ENCODE measurements at places on chromosomes 2 and 18.

- DNase-seq, result no peak
Measured at GRCh38 chr2:187447336-187447735, 716 bp downstream of the CALCRL start.

DNA sequence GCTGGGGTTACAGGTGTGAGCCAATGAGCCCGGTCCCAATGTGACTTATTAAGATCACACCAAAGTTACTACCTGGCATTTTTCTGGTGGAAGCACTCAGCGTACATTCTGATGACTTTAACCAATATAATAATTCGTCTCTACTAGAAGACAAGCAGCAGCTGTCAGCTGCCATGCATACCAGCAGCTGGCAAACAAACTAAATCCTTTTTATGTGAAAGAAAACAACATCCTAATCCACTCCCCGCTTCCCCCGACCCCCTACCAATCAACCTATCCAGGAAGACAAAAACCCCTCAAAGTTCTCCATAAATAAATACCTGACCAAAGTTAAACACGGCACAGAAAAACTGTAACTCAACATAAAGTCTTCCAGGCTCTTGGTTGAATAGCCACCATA is 42.1 kb downstream of the GPR155 start:
- DNase-seq, result no peak

GRCh38 chr2:128250229-128251025 is 68.2 kb downstream of the HS6ST1 start:
- DNase-seq, result no peak

DNA sequence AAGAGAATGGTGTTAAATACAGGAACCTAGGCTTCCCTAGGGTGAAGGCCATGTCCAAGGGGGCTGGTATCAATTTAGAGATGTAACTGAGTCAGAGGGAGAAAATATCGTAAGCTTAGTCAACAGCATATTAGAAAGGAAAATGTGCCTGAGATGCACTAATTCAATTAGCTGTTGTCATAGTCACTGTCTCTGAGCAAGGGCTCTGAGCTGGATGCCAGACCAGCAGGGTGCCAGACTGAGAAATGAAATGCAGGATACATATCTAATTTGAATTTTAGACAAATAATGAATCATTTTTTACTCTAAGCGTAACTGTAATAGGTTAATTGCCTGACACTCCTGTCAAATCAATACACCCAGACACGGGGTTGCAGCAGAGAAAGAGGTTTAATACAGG is 11.4 kb upstream of the SLC35F6 start:
- no peak for DNase-seq

GRCh38 chr2:127515383-127515915 is 10.8 kb downstream of the IWS1 start:
- no peak for DNase-seq

GRCh38 chr18:8889489-8889888 is 184.1 kb downstream of the MTCL1 start:
- DNase-seq, result no peak

- DNase-seq, result no peak
Measured at GRCh38 chr2:61943251-61943650, 37.8 kb downstream of the COMMD1 start.

DNA sequence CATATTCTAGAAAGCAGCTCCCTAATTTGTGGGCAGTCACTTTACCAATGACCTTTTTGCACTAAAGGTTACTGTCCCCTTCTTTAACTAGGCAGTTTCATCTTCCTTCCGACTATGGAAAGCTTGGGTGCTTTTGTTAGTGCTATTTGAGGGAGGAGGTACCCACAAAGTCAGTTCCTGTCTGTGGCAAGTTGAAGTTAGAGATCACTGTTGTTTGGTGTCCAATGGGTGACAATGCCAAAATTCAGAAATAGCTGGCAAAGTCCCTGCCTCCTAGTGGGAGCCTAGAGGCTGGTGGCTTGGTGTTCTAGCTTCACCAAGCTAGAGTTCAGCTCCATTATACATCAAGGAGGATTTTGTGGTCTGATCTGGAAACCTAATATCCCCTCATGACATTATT is 87.1 kb upstream of the PNPT1 start:
- no peak for DNase-seq

- DNase-seq, result no peak
Measured at GRCh38 chr2:240462073-240462706, 26.7 kb downstream of the GPC1 start.

DNA sequence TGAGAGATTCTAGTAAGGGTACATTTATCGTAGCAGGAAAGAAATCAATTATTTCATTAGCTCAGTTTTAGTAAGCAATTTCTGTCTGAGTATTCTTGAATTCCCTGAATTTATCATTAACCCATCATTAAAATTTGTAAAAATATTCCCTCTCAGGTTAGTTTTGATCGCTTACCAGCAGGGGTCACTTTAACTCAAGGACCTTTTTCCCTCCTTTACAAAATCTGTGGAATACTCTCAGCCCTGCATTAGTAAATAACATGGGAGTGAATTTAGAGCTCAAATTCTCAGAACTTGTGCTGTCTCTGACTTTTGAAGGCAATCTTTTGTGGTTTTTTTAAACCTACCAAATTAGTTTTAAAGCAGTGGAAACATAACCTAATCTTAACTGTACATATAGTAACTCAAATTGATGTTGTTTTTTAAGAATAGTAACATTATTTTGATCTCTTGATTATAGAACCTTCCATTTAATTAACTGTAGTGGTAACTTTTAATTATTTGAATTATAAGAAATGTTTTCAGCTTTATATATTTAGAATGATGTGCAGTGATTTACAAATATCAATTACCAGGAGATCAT is 97.2 kb downstream of the AGPS start:
- DNase-seq, result no peak

GRCh38 chr2:234793212-234793785 is 158.5 kb upstream of the SH3BP4 start:
- DNase-seq, result no peak

- no peak for DNase-seq
Measured at GRCh38 chr2:176729706-176730569, 460.7 kb downstream of the MTX2 start.

Data from stimulated activated CD8-positive, alpha-beta memory T cell treated with anti-CD3 and anti-CD28 coated beads, Interleukin-15, amount 100 ng/mL, for 24 hours (primary cell).